ENCODE measurements at places on chromosomes 16 and 17.

GRCh38 chr16:27960619-27961295, 102.8 kb downstream of the GSG1L start:
- DNase-seq: no peak

- DNase-seq: no peak
Observed at GRCh38 chr17:72699545-72699944, 392.9 kb downstream of the SLC39A11 start.

DNA sequence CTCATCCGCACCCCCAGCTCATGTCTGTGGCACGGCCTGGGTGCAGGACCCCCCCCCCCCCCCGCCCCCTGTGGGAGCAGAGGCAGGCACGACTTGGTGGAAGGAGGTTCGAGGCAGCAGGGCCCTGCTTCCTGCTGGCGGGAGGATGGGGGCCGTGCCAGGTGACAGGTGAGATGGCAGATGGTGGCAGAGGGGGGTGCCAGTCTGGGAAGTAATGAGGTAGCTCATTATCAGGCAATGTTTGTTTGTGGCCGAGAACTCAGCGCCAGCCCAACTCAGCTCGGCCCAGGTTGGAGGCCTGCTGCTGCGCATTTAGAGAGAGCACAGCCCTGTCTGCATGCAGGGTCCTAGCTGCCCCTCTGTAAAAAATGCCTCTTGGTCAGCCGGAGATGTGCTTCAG, 40.1 kb upstream of the JPH3 start:
- no peak for DNase-seq

DNA sequence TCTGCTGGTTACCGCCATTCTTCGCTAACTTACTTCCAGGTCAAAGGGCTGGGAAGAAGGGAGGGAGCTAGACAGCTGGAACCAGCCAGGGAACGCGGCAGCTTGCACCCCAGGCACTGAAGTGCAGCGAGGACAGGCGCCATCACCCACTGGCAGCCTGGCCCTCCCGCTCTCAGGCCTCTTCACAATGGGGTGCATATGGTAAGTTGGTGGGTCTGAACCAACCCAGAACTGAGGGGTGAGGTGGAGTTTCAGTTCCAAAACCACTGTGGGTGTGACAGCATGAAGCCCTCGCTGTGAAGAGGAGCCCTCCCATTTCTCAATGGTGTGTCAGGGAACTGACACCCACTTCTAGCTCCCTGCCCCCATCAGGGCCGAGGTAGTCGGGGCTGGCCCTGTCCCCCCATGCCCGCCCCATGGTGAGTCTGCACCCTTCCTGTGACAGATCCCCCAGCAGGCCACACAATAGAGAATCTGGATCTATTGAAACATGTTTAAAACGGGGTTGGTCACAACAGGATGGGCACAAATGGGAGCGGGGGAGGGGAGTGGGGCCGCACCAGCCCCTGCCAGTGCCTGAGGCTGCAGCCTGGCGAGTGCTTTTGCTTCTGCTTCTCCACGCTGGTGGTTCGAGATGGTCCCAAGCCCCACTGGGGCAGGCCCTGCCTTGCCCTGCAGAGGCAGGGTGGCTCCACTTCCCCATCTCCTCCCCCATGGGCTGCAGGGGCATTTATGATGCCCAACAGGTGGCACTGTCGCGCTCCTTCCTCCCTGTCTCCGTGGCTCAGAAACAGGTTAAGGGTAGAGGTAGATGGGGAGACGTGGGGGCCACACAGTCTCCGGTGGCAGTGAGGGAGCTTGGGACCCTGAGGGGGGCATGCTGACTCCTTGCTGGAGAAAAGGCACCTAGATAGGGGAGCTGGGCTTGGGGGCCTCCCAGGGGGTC, 2.3 kb downstream of the LIMD2 start:
- DNase-seq: peak; percentile 86

DNA sequence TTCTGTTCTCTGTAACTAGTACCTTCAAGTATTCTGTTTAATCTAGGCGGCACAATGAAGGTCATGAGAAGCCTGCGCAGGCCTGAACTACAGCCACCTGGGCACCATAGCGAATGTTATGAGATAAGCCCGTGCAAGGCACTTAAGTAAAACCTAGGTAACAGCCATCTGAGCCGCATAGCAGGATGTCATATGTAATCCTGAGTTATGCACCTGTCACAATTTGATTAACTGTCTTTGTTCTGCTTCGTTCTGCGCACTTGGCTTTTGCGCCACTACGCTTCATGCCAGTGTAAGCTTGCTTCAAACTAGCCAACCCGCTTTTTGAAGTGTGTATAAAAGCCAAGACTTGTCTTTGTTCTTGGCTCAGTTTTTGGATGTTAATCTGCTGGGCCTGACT, 449.8 kb downstream of the KCNJ18 start:
- no peak for DNase-seq

DNA sequence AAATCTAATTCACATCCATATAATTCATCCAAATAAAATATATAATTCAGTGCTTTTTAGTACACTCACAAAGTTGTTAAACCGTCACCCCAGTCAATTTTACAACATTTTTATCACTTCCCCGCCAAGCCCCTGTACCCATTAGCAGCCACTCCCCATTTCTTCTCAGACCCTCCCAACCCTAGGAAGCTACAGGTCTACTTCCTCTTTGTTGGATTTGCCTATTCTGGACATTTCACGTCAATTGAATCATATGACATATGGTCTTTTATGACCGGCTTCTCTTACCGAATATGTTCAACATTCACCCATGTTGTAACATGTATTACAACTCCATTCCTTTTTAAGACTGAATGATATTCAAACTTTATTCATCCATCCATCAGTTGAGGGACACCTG, 19.9 kb upstream of the MLKL start:
- no peak for DNase-seq

DNA sequence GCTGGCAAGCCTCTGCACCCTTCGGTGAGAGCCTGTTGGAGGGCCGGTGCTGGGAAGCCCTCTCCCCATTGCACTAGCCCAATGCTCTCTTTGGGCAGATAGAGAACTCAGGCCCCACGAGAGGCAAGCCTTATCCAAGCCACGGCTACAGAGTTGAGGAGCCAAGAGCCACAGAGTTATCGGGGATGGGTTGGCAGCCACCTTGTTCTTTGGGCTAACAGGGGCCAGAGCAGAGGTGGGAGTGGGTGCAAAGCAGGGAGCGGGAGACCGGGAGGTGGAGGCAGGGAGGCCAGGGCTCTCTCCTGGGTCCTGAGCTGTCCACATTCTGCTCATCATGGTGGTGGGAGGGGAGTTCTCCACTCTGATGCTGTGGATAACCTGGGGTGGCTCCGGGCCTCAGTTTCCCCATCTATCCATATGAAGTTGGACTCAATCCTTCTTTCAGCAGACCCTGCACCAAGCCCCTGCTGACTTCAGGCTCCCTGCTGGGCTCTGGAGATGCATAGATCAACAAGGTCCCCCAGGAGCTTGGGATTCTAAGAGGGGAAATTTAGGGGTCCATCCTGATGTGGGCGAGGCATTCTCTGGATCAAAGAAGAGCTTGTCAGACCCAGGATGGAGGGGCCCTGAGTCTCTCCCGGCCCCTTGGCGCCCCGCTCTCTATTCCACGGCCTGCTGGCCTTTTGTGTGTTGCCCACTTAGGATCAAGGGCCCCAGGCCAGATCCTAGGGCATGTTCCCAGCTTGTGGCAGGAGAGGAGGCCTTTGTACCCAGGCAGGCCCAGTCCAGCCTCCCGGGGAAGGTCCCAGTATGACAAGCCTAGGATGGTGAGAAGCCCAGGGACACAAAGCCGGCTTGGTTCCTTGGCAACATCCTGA, 557 bp upstream of the CX3CL1 start:
- no peak for DNase-seq

DNA sequence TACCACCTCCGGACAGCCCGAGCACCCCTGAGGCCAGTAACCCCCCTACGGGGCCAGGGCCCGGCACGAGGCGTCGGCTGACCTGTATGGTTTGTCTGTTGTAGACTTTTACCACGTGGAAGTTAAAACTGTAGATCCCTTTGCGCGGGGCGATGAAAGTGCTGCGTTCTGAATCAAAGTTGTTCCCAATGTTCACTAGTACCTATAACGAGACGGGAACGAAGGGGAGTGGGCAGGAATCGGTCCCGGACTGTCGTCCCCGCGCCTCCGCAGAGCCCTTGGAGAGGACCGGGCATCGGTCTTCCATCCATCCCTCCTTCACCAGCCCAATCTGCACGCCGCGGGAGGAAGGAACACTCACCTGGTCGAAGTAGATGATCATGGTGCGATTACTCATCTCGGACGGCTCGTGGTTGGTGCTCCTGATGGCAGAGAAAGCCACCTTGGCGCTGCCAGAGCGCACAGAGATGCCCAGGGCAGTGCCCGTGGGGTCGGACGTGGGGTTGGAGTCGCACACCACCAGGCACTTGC, 732 bp downstream of the CBLN1 start:
- no peak for DNase-seq

DNA sequence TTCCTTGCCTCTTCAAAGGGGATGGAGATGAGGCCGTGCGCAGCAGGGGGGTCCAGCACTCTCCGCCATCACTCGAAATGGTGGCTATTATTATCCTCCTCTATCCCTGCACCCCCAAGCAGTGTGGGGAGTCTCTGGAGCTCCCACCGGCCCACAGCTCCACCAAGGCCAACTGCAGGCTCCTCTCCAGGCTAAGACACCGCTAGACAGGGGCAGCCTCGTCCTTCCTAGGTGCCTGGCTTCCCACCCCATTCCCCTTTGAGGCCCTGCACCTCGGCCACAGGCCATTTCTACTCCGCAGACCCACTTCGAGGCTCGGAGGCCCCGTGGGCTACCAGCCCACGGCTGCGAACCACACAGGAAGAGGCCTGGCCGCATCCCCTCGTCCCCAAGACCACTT, 39.6 kb upstream of the PABPN1L start:
- no peak for DNase-seq

GRCh38 chr16:25051406-25052150, 36.4 kb upstream of the ARHGAP17 start:
- no peak for DNase-seq

DNA sequence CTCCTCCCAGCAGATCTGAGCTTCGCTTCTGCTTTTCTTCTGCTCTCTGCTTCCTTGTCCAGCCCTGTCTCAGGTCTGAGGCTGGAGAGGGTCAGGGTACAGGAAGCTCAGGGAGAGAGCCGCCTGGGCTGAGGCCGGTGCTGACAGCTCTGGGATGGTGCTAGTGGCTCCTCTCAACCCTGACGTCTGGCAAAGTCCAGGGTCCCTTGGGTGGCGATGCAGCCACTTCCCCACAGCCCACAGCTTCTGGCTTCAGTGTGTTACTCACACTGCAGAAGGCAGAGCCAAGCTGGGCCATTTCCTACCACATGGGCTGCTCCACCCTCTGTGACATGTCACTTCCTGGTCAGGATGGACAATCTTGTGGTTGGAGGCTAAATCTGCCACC, at the start of gene CD300C:
CD300C (minus strand) TSS at position 273 of the 388 bp plus-strand sequence. CDS start 333 bp downstream, outside the sequence.
- DNase-seq: no peak

DNA sequence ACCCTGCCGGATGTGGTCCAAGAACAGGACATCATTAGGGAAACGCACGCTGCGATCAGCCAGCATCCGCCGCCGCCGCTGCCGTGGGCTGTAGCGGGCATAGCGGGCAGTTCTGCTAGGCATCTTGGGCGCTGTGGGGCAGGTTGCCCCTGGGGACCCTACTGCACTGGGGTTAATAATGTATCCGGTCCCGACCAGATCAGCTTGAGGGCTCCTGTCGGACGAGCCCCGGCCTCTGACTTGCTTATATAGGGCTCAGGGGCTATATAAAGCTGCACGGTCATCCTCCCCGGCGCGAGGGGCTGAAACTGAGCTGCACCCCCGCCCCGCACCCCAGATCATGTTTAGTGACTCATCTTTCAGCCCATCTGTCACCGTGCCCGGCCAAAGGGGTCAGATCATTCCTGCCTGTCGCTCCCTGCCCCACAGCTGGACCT, at the start of gene PPP1R27:
PPP1R27 (minus strand) TSS at position 220 of the 437 bp plus-strand sequence; CDS start at position 123, 97 bp downstream.
- no peak for DNase-seq

GRCh38 chr17:21375162-21375560, 996 bp upstream of the KCNJ12 start:
- no peak for DNase-seq

GRCh38 chr17:3535253-3535995, 22.2 kb downstream of the TRPV3 start:
- peak; percentile 35 for DNase-seq

DNA sequence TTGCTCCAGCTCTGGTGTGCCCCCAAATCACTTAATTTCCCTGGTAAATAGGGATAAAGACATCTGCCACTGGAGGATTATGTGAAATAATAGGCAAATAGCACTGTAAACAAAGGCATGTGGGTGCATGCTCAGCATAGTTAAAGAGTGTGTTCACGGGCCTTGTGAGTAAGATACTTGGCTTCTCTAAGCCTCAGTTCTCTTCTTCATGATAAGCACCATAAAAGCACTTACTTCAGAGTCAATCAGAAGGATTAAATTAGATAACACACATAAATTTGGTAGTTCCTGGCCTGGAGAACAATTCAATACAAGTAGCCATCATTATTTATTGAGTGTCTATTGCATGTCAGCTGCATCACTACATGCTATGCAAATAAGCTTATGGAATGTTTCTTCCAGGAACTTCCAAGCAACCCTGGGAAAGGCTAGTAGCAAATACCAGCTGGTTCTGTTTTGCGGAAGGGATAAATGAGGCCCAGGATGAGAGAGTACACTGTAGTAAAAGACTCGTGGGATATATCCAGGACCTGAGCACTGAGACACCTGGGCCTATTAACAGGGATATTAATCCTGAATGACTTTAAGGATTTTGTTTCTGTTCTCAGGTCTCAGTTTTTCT, 14.5 kb downstream of the CCL11 start:
- DNase-seq: no peak

Measured in CD4-positive, alpha-beta T cell treated with Interleukin-2 at 100 ng/mL for 4 hours (primary cell).